ENCODE measurements at places on chromosomes 3 and 15.

- DNase-seq, result no peak
Observed at GRCh38 chr3:13547591-13548371, 1.1 kb upstream of the FBLN2 start.

DNA sequence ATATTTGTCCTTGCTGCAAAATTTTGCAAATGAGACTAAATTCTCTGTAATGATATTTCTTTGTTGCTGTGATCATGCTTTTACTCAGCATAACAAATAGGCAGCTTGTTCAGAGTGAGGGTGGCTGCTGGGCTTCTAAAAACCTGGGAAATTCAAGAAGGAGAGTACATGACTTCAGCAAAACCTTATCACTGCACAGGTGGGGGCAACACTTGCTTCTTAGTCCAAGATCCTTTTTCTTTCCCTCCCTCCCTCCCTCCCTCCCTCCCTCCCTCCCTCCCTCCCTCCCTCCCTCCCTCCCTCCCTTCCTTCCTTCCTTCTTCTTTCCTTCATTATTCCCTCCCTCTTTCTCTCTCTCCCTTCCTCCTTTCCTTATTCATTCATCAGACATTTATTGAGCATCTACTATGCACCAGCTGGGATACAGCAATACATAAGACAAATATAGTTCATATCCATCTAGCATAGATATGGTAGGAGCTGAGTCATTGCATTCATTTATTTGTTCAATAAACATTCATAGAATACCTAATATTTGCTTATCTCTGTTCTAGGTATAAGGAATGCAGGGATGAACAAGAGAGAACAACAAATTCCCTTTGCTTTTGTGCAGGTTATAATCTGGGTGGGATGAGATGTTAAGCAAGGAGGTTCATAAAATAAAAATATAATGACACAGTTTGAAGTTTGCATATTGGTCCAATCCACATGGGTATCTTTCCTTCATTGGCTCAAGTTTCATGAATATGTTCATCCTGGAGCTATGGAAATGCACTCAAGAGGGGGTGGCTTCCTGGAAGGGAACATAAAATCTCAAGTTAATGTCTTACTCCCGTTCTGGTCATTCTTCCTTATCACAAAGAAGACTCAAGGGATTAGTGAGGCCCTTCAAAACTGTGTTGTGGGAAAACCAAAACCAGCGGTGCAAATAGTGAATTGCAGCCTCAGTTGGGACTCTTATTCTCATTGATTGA lies 210.7 kb downstream of the PDCD6IP start:
- DNase-seq, result no peak

DNA sequence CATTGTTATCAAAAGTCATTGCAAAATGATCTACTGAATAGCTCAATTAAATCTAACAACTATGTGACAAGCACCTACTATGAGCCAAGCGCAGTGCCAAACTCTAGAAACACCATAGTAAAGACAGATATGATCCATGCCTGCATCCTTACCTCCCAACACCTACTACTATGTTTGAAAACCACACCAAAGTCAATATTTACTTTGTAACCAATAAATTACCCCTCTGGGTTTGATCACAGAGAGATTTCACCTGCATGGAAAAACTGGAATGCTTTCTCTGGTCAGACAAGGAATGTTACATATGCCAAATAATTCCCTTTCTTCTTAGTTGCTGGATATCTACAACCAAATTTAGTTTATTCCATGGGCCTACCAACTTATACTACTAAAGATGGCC lies 422.2 kb downstream of the FHIT start:
- no peak for DNase-seq

- no peak for DNase-seq
Observed at GRCh38 chr15:86595741-86596140, 516.1 kb downstream of the AGBL1 start.

DNA sequence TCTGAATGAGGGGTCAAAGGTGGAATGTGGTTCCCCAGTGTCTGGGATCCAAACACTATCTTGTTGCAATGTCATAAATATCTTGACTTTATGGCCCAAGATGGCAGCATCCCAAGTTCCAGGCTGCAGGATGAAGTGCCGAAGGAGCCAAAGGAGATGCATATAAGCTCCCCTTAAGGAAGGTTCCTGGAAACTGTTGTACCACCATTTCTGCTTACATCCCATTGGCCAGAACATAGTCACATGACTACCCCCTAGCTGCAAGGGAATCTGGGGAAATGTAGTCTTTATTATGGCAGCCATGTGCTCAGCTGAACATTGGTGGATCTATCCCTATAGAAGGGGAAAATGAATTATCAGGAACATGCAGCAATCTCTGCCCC lies 54.3 kb downstream of the BDH1 start:
- no peak for DNase-seq

- no peak for DNase-seq
Observed at GRCh38 chr3:17398959-17399551, 343.4 kb downstream of the TBC1D5 start.

- DNase-seq, result no peak
Observed at GRCh38 chr3:108182339-108182738, 39.9 kb downstream of the IFT57 start.
